Left ventricle myocardium inferior (tissue), 1 donor: ENCODE measurements at places on chromosomes 12 and 14.

DNA sequence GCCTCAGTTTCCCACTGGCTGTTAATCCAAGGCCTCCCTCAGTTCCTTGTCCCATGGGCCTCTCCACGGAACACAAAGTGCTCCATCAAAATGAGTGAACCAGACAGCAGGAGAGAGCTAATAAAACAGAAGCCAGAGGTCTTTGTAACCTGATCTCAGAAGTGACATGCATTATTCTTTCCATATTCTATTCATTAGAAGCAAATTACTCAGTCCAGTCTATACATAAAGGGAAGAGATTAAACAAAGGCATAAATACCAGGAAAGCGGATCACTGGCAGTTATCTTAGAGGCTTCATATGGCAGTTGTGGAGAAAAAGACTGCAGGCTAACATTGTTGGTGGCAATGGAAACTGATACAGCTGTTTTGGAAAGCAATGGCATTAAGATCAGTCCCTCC is 170.6 kb upstream of the GARIN6 start:
- DNase-seq, result no peak

GRCh38 chr12:54371328-54372112 is 7.2 kb upstream of the GPR84 start:
- peak; percentile 79 for DNase-seq

DNA sequence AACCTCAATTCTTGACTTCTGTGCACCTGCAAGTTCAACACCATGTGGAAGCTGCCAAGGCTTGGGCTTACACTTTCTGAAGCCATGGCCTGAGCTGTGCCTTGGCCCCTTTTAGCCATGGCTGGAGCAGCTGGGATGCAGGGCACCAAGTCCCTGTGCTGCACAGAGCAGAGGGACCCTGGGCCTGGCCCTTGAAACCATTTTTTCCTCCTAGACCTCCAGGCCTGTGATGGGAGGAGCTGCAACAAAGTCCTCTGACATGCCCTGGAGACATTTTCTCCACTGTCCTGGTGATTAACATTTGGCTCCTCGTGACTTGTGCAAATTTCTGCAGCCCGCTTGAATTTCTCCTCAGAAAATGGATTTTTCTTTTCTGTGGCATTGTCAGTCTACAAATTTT is 132.4 kb downstream of the TPH2 start:
- DNase-seq, result no peak

- DNase-seq, result no peak
These were observed 18.7 kb upstream of the KIF26A start for GRCh38 chr14:104119488-104120251.

- no peak for DNase-seq
These were observed 146.5 kb downstream of the TTC7B start for GRCh38 chr14:90669731-90670130.
